ENCODE measurements at places on chromosomes 12 and 14.

DNA sequence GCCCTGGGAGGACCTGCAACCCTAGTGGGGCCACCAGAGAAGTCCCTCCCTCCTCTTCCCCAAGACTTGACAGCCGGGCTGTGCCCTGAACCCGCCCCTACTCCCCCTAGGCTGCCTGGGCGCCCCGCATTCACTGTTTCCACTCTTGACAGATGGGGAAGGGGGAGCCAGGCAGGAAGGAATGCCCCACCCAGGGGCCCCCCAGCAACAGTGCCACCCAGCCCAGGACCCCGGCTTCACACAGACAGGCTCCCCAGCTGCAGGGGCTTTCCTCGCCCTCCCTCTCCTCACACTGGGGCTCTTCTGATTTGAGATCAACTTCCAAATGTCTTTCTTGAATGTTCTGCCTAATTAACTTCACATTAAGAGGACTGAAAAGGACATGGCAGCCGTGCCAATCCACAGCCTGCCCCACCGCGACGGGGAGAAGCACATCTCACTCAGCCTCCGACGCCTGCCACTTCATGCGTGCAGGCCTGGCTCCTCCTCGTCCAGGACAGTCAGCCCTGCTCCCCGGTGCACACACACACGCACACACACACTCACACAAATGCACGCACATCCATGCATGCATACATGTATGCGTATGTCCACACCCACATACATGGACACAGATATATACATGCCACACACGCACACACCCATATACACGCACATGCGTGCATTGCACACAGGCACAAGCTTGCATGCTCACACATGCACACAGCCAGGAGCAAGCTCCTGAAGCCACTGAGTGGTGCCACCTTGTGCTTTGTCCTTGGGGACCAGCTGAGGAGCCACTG lies 19.6 kb upstream of the C14orf180 start:
- no peak for DNase-seq

DNA sequence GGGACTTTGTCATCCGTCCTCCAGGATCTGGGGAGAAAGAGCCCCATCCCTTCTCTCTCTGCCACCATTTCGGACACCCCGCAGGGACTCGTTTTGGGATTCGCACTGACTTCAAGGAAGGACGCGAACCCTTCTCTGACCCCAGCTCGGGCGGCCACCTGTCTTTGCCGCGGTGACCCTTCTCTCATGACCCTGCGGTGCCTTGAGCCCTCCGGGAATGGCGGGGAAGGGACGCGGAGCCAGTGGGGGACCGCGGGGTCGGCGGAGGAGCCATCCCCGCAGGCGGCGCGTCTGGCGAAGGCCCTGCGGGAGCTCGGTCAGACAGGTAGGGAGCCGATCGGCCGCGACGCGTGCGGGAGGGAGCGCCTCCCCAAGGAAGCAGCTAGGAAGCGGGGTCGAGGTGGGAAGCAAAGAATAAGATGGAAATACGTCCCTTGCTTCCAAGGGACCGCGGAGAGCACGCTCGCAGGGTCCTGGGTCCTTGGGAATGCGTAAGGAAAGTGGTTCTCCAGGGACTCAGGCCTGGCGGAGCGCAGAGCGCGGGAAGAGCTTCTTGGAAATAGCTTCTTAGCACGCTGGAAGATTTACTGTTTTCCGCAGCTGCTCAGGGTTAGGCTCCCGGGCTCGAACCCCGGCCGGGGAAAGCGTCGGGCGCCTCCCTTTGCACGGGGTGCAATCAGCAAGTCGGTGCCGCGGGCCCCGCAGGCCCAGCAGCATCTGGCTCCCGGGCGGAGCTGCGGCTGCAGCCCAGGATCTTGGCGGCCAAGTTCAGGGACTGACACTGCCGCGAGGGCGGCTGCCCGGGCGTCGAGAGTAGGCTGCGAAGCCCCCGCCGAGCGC lies 457 bp downstream of the SOCS2 start:
- peak; percentile 34 for DNase-seq

- no peak for DNase-seq
Observed at GRCh38 chr12:72836194-72836593, 564.0 kb downstream of the TRHDE start.

DNA sequence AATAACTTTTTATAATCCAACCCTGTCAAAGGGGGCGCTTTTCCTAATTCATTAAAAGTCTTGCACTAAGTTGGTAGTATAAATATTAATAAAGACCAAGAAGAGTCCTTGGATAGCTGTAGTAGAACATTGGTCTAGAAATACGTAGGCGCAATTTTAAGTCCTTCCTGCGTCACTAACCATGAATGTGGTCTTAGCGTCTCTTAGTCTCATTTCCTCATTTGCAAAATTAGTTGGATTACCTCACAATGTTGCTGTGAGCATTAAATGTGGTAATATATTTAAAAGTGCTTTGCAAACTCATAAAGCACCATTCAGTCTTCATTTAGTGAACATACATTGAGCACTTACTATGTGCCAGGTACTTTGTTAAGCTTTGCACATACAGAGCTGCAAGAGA lies 149.7 kb downstream of the AEBP2 start:
- no peak for DNase-seq

GRCh38 chr12:24463375-24463774 lies 485.5 kb downstream of the BCAT1 start:
- no peak for DNase-seq

DNA sequence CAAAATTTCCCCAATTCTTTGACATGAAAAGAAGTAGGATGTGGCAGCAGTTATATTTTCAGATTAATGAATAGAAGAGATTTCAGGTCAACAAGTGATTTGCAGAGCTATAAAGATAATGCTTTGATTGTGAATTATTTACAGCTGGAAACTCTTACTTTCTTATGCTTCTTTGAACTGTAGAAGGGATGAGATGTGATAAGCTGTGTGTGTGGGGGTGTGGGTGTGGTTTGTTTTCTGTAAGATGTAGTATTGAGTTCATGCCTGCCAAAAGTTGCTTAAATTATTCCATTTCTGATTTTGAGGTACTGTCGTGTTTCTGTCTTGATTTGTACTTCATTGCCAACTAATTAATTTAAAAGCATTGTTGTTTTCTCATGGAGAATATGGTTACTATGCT lies 22.7 kb downstream of the AEBP2 start:
- DNase-seq: peak; percentile 17

- DNase-seq: peak; percentile 91
Observed at GRCh38 chr12:122895704-122896636, at the start of gene VPS37B. Gene VPS37B, minus strand, starts transcription at chr12:122896124. Its CDS starts 62 bp downstream, at chr12:122896062.

DNA sequence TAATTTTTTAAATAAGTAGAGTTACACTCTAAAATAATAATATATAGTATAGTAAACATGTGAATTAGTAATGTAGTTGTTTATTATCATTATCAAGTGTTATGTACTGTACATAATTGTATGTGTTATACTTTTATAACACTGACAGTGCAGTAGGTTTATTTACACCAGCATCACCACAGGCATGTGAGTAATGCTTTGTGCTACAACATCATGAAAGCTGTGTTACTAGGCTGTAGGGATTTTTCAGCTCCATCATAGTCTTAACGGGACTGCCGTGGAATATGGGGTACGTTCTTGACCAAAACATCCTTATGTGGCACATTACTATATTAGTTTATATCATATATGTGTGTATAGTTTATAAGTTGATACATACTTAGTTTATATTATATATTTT lies 8.6 kb downstream of the FNTB start:
- no peak for DNase-seq

- DNase-seq: peak; percentile 59
Observed at GRCh38 chr14:21748869-21749303, 75.3 kb upstream of the OR4E1 start.

- peak; percentile 54 for DNase-seq
Observed at GRCh38 chr12:26195641-26196420, 458 bp downstream of the SSPN start.

GRCh38 chr14:71734885-71735284 lies 197.3 kb upstream of the RGS6 start:
- DNase-seq: no peak

GRCh38 chr14:44657696-44658388 lies 150.8 kb upstream of the FSCB start:
- peak; percentile 66 for DNase-seq

- no peak for DNase-seq
Observed at GRCh38 chr12:482061-482460, 22.3 kb downstream of the B4GALNT3 start.

- peak; percentile 95 for DNase-seq
Observed at GRCh38 chr12:30908722-30909348, 17.7 kb upstream of the TSPAN11 start.

GRCh38 chr12:92753976-92754885 lies 51.4 kb downstream of the PLEKHG7 start:
- peak; percentile 65 for DNase-seq

- DNase-seq: no peak
Observed at GRCh38 chr12:62767946-62768345, 167.0 kb downstream of the PPM1H start.

- no peak for DNase-seq
Observed at GRCh38 chr12:53985994-53986685, 1.2 kb downstream of the HOXC10 start.

DNA sequence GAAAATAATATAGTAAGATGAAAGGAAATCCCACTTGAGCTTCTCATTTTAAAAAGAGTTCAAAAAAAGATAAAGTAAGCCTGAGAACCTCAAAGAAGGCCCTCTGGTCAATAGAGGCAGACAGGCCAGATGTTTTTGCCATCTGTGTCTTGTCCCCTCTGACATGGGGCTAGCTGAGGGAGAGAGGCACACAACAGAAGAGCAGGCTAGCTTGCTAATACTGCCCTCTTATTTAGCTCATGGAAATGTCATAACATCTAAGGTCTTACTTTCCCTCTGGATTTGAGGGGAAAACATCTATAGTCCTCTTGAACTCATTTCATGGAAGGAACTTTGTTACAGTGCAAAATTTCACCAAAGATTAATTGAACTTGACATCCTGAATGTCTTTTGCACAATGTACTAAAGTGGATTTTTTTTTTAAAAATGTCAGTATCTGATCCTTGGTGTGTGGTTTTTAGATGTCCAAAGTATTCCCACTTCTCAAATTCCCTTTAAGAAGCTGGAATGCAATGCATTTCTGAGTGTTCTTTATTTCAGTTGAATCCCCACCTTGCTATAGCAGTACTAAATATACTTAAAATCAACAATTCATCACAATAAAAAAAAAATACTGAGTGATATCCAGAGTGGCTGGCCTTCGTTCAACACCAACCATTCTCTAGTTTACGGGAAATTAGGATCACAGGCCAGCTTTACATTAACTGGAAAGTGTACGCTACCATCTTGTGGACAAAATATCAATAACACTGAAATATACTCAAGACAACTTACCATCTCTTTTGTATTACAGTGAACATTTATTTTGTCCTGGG lies 176.7 kb downstream of the PAH start:
- peak; percentile 41 for DNase-seq

DNA sequence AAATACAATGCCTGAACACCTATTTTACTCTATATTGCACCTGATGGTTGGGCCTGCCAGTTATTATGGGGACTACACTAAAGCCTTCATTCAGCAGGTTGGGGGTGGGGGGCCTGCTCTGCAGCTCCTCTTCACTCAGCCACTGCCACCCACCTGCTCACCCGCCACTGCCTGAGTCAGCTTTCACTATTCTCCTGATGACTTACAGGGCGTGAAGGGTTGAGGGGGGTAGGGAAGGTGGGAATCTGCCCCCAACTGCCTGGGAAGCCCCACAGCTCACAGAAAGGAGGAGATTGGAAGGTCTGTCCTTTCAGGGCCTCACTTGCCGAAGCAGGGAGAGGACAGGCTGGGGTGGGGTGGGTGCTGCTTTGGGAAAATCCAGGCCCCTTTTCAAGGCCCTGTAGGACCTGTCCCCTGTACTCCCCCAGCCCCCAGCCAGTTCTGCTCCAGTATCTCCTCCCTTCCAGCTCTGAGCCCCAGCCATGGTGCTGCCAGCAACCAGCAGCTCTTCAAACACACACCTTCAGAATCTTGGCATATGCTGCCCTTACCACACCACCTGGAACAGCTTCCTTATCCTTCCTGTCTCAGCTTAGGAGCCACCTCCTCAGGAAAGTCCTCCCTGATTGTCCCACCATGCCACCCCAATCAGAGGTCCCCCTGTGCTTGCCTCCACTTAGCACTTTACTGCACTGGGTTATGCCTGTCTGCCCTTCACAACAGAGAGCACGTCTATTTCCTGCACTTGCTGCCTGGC lies 33.1 kb downstream of the IRF2BPL start:
- no peak for DNase-seq

DNA sequence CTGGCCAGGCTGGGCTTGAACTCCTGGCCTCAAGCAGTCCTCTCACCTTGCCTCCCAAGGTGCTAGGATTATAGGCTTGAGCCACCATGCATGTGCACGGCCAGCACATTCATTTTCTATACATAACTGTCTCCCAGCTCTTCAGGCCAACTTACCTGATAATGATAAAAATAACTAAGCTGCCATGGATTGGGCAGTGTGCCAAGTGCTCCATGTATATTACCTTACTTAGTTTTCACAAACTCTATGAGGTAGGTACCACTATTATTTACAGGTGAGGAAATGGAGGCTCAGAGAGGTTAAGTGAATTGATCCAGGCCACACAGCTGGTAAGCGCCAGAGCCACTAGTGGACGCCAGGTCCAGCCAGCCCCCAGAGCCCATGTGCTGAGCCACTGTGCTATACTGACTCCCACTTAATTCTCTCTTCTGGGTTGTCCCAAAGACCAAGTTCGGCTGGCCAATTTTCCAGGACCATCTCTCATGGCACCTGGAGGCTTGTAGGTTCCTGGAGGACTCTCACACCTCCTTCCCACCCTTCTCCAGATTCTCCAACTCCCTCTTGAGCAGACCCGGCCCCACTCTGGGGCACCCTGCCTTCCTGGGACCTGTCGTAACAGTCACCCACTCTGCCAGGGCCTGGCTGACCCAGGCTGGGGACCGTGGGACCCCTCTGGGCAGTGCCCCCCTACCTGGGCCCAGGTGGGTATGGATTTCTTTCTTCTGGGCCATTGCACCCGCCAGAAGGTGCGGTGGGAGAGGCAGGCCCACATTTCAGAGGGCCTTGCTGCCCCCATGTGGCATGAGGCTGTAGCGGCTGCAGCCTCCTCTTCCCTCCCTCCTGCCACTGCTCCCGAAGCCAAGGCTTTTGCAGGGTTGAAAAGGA lies 30.2 kb upstream of the CIPC start:
- DNase-seq: peak; percentile 74

DNA sequence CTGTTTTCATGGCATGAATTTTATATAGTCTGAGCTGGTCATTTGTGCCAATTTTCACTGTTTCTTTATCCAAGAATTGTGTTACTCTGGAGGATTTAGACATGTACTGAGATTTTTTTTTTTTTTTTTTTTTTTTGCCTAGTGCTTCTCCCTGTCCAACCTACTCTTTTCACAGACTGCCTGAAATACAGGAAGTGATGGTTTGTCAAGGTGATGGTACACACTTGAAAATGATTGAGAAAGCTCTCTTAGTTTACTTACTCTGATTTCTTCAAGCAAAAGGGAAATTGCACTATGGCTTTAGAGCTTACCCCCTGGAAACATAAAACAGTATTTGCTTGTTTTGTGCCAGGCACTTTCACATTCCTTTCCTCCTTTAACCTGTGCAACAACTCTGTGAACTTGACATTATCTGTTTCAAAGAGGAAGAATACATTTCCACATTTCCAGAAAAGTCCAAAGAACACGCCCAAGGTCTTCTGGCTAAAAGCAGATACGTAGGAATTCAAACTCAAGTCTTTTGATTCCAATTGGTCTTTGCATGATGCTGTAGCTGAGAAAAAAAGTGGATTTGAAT lies 181.1 kb downstream of the SLC15A5 start:
- no peak for DNase-seq
